CD4-positive, alpha-beta T cell treated with Interleukin-17A for 4 hours (primary cell): ENCODE measurements at places on chromosomes 12 and 14.

DNA sequence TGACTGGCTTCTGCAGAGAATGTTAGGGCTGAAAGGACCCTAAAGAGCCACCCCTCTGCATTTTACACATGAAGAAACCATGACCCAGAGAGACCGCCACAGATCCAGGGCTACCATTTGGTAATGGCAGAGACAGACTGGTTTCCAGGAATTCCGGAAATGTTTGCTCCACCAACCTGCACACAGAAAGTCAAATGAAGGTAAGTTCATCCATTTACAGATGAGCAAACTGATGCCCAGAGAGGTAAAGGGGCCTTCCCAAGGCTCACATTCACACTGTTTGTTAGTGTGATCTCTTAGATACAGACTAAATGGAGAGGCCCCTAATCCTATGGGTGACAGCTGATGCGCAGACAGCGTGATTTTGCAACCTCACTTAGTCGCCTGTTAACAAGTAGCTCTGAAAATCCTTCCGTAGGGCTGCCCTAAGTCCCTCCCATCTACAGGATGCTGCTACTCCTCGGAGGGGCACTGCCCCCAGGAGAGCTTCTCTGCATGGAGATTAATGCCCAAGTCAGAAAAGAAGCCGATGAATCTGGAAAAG, 33.8 kb downstream of the ZFP36L1 start:
- DNase-seq: no peak

GRCh38 chr14:92341791-92342190, 18.8 kb downstream of the SLC24A4 start:
- DNase-seq: no peak

GRCh38 chr14:22088614-22089342, 415.2 kb upstream of the OR4E1 start:
- DNase-seq: no peak

DNA sequence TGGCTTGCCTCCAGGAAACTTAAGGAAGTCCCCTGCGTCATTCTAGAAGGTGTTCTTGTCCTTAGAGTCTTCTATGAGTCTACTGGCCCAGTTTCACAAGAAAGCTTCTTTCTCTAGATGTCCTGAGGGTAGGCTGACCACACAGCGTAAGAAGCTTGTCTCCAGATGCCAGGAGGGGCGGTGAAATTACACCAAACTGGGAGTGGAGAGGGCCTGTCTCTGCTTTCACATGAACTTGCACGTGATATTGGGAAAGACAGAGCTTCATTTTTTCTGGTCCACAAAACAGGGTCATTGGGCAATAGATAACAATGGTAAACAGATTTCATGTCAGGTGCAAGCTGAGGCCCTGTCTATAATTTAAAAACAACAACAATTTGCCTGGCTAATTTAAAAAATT, 85.7 kb upstream of the TBX3 start:
- no peak for DNase-seq

DNA sequence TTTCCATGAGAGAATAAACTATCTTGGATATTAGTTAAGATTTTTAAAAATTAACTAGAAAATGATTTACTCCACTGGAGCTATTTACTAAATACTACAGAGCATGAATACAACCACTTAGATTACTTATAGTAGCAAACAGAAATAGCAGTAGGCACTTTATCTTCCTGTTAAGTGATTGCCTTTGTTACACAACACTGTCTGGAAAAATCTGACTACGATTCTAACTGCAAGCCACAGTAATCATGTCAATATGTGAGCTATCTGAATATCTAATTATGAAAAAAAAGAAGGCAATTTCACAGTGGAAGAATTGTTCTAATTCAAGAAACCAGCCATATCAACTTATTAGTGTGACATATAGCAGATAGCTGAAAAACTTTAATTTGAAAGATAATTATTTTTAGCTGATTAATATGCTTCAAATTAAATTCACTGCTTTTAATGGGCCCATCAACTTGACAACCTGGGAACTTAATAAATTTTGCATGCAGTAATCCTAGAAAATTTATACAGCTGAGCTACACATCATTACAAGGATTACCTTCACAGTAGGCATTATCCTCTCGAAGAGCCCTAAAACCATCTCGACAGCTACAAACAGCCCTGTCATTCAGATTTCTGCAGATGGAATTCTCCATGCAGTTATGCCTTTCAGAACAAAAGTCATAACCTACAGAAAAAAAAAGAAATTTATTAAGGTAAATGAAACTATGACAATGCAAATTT, 172.8 kb downstream of the NELL2 start:
- no peak for DNase-seq

DNA sequence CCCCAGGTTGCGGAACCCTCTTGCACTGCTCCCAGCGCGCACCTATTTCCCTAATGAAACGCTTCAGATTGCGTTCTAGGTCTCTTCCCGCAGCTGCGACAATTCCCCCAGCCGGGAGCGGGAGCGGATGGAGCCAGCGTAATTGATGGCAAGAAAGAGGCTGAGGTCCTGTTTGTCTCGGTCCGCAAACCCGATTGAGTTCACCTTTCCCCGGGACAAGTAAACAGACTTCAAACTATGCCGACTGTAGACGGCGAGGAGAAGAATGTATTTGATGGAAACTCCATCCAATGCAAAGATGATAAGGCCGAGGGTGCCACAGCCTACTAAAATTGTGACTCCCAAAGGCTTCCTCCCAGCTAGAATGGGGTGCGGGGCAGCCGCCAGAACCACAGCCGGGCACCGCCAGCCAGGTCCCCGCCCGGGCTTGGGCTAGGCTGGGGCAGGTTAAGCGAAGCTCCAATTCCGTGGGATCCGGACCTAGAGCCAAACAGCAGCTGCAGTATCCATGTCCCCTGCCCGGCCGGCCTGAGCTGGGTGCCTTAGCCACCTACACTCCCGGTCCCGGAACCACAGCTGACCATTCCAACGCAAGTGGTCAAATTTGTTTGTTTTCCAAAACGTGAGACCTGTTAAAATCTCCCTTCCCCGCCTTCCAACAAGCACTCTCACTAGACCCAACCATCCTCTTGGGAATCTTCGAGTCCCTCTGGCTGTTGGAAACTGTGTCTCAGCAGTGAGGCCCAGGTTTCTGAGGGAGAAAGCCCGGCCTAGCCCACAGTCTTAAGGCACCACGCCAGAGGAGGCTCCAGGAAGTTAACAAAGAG, 5.5 kb downstream of the NKX2-1 start:
- DNase-seq: no peak

DNA sequence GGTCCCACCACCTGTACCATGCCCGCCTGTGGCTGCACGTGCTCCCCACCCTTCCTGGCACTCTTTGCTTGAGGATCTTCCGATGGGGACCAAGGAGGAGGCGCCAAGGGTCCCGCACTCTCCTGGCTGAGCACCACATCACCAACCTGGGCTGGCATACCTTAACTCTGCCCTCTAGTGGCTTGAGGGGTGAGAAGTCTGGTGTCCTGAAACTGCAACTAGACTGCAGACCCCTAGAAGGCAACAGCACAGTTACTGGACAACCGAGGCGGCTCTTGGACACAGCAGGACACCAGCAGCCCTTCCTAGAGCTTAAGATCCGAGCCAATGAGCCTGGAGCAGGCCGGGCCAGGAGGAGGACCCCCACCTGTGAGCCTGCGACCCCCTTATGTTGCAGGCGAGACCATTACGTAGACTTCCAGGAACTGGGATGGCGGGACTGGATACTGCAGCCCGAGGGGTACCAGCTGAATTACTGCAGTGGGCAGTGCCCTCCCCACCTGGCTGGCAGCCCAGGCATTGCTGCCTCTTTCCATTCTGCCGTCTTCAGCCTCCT, 1.1 kb downstream of the INHBE start:
- peak; percentile 64 for DNase-seq

DNA sequence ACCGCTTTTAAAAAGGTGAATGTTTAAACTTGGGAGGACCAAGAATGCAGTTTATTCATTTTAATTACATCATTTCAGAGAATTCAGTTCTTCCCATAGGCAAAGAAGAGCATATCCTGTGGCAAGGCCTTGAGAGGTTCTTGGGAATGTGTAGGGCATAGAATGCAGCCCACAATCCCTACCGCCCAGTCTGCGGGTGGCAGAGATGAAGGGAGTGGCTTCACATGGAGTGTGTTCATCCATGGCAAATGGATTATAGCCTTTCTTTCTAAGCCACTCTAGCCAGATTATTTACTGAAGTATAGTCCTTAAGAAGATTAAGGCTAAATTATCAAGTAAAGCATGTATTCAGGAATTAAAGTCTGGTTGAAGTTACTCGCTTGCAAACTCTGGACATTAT, 97.4 kb downstream of the TSPAN8 start:
- no peak for DNase-seq

GRCh38 chr12:130568041-130568440, 148.1 kb downstream of the RIMBP2 start:
- no peak for DNase-seq

GRCh38 chr14:91341751-91342154, 75.9 kb downstream of the CCDC88C start:
- no peak for DNase-seq

DNA sequence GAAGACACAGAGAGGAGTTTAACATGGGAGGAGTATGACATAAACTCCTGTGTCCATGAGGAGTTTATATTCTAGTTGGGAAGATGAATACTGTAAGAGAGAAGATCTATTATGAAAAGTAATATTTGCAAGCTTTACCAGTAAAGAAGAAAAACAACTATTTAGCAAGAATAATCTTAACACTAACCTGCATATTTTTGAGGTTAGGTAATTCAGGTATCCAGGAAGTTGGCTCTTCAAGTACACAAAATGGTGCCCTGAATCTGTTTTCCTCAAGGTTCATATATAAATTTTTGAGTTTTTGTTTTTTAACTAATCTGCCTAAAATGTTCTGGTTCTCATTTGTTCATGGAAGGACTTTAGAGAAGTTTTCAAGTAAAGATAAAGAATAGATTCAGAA, 33.9 kb upstream of the KCNMB4 start:
- DNase-seq: no peak

DNA sequence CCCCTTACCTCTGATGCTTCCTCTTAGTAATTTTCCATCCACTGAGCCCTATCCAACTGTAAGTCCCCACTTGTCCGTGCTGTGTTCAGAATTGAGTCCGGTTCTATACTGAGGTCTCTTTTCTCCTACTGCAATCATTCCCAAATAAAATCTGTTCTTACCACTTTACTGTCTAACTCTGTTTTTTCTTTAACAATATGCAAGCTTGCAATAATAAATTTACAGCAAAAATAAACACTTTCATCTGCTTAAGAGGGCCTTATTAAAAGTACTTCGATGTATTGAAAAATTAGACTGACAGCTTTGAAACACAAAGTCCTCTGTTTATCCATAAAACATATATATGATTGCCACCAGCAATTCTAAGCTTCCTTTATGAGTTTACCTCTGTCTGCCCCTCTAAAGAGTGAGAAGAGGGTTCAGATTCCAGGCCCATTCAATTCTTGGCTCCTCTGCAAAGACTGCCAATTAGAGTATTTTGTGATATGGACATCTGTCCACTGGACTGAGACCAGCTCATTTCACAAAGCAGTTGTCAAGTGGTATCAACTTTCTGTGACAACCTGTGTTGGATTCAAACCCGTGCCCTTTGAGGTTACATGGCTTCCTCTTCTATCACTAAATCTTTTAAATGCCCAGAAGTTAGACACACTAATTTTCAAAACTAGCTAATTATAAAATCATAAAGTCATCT, 39.9 kb upstream of the G2E3 start:
- no peak for DNase-seq

DNA sequence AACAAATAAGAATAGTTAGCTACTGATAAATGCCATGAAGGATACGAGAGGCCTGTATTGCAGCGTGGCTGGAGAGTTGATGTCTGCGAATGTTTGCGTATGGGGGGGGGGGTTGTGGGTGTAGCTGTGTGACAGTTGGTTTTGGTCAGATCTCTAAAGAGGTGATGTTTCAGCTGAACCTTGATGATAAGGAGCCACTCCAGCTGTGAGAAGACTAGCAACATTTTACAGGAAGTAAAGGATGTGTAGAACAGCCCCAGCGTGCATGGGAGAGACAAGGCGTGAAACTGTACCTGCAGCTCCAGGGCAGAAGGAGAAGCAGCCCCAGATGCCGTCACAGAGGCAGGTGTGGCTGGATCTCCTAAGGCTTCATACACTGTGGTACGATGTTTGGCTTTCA, 416.9 kb downstream of the TMEM132D start:
- DNase-seq: no peak

GRCh38 chr14:101062065-101062450, 158.5 kb upstream of the RTL1 start:
- no peak for DNase-seq

GRCh38 chr12:62006076-62006732, 254.0 kb upstream of the USP15 start:
- peak; percentile 14 for DNase-seq

- peak; percentile 82 for DNase-seq
Observed at GRCh38 chr12:101839324-101840283, 8.8 kb upstream of the GNPTAB start.

- no peak for DNase-seq
Observed at GRCh38 chr14:58353516-58354299, 42.0 kb upstream of the TOMM20L start.

DNA sequence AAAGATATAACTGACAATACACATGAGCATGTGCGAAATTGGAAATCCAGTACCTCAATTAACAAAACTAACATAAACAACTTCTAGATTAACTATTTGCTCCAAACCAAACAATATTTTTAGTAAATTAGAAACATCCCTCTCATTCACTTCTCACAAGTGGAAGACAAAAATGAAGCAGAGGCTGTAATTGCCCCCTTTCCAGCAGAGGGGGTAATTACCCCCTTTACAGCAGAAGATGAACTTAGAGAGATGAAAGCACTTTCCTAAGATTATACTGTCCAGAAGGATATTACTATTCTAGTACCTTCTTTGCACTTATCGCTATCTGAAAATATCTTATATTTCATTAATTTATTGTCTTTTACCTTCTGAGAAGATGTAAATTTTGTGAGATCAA, 1025.2 kb downstream of the FSCB start:
- DNase-seq: no peak

GRCh38 chr12:120237360-120238171, 28.0 kb downstream of the PXN start:
- DNase-seq: no peak
